ENCODE measurements at places on chromosomes 12 and 14. TPM values are rescaled to one million over a fixed set of nuclear protein-coding genes. Genes with fewer than 3 reads are reported as not detected.

DNA sequence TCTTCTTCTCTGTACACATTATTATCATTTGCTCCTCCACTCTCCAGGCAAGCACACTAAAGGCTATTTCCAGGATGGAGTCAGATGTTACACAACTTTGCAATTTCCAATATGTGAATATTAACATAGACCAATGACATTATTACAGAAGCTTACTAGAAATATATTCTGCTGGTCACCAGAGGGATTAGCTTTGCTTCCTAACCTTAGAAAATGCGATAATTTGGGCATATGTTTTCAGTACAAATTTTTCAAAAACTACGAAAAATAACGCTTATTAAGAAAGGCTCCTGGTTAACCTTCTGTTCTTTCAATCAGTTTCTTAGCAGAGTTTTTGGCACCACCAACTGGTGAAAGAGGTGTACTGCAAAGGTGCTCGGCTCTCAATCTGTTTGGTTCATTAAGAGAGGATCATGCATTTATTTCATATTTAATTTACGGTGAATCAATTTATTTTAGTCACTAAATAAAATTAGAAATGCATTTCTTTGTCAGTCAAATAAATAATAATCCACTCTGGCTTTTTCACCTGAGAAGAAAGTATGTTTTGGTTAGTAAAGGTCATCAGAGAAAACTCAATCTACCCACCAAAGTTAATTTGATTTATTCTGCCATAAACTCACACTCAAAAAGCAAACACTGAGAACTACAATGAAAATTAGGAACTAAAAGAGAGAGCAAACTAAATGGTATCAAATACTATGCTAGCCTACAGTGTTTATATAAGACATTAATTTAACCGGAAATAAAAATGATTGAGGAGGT lies 39.2 kb downstream of the EFCAB11 start:
- no peak for DNase-seq

Gene TPH2
- total RNA-seq = 0.90 TPM

DNA sequence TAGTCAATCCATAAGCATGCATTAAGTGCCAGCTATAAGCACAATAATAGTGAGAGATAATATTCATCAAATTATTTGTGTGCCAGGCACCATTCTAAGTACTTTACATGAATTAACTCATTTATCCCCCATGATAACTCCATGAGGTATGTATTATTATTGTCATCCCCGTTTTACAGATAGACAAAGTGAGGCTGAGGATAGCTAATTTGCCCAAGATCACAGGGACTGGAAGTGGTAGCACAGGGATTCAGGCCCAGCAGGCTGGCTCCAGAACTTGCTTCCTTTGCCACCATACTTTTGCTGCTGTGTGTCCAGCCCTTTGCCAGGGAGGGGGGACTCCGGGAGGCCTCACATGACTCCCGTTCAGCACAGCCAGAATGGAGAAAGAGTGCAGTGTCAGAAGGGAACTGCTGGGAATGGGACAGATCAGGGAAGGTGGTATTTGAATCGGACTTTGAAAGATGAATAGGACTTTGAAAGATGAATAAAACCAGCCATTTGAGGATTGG lies 128.0 kb upstream of the PWP1 start:
- no peak for DNase-seq

DNA sequence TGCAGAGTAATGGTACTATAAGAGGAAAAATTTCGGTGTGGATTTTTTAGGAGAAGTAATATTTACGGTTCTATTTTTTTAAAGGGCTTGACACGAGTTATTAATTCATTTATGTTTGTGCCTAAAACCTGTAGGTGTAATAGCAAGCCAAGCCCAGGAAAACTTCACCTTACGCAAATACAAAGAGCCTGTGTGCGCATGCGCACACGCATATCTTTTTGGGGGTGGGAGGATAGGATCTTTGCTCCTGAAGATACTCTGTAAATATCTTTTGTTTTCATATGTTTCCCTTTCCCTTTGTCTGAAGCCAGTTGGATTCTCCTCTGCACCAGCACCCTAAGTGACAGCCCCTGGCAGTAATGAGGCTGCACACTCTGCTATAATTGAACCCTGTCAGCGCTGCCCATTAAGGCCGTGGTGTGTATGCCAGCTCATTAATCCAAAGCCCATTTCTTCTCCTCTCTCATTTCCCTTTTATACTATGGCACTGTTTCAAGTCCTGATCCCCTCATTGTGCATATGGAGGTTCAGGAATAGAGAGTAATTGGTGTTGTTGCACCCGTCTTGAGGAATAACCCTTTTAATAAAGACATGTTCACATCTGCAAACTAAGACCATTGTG lies 327.2 kb upstream of the E2F7 start:
- no peak for DNase-seq

- DNase-seq = no peak
These were observed 221.1 kb upstream of the RGS6 start for GRCh38 chr14:71711125-71711524.

DNA sequence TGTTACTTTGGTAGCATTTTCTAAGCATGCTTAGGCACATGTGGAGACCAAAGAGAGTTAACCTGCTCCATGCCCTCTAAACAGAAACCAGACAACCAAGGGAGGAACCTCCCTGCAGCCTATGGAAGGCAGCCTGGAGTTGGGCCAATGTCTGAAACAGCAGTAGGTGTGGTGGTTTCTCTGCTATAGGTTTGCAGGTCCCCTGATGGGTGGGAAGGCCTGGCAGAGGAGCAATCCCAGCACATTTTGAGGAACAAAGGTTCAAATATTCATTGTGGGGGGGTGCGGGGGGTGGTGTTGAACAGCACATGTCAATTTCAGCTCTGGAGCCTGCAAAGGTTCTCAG lies 65.4 kb downstream of the DACT1 start:
- DNase-seq = no peak
